ENCODE measurements at places on chromosomes 6 and 20.

DNA sequence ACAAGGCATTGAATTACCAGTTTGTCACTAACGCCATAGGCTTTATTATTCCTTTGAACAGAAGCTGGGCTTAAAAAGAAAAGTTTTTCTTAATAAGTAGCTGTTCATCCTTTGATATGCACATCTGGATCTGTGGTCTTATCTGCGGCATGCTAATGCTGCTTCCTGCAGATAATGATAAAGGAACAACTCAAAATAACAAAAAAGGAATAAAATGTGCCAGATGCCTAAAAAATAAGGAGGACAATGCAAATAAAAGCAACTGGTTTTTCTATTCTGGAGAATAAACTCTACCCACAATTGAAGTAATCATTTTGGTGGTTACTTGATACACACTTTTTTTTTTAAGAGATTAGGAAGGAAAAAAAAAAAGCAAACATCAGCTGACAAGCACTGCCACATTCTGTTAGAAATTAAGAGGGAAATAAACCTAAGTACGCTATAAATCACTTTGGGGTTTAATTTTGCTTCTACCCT is 156.8 kb upstream of the SALL4 start:
- no peak for DNase-seq

- no peak for DNase-seq
Observed at GRCh38 chr6:47135772-47136171, 93.6 kb upstream of the ADGRF1 start.

DNA sequence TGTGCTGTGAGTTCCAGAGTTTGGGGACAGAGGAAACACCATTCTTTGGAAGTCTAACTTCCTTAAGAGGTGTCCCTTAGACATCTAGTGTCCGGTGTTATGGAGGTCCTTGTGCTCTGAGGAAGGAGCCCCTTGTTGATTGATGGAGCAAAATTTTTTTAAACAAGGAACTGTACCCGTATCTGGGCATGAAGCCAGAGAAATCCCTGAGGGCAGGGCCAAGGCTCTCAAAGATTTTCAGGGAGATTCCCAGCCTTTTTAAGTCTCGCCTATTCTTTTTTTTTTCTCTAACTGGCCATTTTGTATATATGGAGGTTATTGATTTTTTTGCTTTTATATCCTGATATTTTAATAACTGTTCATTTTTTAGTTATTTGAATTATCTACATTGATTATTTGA is 45.9 kb downstream of the TRIM38 start:
- DNase-seq: peak; percentile 13

DNA sequence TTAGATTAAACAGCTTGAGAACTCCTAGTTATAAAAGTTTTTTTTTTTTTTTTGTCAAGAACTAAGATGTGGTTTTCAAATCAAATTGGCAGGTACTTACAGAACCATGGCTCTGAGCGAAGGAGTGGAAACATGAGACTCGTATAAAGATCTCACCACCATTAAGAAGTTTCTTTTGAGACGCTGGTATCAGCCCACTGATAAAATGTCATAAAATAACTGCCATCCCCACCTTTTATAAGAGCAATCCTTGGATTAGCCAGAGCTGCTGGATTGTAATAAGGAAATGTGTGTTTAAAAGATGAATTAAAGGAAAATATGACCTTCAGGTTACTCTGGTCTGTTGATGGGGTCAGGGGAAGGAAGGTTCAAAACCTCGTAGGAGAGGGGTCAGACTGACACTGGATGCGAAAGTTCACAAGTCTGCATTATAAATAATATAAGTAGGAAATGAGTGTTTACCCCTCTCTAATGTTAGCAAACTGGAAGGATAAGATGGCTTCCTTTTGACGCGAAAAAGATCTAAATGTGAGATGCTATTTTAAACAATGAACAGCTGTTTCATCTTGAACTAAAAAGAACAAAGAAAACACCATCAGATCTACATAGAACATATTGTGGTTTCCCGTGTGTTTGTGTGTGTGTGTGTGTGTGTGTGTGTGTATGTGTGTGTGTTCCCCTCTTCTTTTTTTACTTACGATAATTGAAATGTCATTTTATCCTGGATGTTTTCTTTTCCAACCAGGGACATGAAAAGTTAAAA is 386.8 kb upstream of the JAG1 start:
- no peak for DNase-seq

GRCh38 chr6:150280703-150281102 is 88.1 kb upstream of the IYD start:
- peak; percentile 42 for DNase-seq

- DNase-seq: no peak
Observed at GRCh38 chr20:61345656-61346055, 93.6 kb downstream of the CDH4 start.

DNA sequence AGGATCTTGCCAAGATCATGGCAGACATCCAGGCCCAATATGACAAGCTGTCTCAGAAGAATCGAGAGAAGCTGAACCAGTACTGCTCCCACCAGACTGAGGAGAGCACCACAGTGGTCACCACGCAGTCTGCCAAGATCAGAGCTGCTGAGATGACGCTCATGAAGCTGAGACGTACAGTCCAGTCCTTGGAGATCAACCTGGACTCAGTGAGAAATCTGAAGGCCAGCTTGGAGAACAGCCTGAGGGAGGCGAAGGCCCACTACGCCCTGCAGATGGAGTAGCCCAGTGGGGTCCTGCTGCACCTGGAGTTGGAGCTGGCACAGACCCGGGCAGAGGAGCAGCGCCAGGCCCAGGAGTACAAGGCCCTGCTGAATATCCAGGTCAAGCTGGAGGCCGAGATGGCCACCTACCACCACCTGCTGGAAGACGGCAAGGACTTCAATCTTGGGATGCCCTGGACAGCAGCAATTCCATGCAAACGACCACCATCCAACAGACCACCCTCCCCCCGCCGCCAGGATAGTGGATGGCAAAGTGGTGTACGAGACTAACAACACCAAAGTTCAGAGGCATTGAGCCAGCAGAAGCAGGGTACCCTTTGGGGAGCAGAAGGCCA is 44.7 kb upstream of the GRM4 start:
- no peak for DNase-seq

DNA sequence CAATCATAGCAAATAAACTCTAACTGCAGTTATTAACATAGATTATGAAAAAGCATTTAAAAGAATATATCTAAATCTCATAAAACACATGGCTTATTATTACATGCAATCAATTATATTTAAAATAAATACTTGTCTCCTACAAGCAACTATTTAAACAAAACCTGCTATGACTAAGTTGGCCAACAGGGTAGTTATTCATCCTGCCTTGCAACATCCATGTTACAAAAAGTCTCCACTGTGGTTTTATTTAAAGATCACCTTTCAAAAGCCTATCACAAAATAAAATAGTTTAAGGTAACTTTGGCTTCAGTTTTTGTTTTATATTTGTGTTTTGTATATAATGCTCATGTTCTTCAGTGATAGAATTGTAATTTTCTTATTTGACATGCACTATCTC is 1127.0 kb upstream of the MAP3K7 start:
- DNase-seq: no peak

DNA sequence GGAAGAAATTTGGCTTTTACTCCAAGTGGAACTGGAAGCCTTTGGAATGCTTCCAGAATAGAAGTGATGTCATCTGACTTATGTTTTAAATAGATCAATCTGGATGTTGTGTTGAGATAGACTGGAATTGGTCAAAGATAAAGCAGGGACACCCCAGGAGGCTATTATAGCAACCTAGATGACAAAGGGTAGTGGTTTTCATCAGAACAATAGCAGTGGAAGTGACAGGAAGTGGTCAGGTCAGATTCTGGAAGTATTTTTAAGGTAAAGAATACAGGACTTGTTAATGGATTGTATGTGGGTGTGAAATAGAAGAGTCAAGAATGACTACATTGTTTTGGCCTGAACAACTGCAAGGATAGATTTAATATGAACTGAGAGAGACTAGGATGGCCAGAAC is 191.4 kb downstream of the ADGRB3 start:
- DNase-seq: no peak

DNA sequence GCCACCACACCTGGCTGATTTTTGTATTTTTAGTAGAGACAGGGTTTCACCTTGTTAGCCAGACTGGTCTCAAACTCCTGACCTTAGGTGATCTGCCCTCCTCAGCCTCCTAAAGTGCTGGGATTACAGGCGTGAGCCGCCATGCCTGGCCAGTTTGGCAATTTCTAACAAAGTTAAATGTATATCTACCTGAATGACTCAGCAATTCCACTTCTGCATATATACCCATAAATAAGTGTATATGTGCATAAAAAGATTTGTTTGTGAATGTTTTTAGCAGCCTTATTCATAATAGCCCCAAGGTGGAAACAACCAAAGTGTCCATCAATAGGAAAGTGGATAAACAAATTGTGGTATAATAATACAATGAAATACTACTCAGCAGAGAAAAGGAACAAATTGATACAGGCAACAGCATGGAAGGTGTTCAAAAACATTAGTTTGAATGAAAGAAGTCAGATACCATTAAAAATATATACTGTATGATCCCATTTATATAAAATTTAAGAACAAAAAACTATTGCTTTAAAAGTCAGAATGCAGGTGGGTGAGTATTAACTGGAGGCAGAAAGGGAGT is 44.3 kb upstream of the KIF13A start:
- DNase-seq: no peak

DNA sequence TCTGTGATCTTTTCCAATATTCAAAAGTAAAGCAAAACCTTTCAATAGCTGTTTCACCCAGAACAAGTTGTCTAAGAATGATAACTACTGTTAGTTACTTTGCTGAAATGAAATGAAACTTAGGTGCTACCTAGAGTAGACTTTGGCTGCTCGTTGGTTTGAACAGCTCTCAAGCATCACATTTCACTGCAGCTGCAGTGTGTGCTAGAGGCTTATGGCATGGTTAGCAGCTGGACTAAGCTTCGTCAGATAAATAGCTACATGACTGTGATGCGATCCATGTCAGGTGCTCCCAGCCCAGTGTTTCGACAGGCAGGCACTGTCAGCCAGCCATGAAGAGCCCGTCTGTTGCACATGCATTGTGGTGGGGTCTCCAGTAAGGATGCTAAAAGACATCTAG is 201.1 kb downstream of the TFAP2B start:
- no peak for DNase-seq

- peak; percentile 33 for DNase-seq
Observed at GRCh38 chr20:35901678-35902544, 52.4 kb downstream of the SCAND1 start.

- DNase-seq: no peak
Observed at GRCh38 chr6:79862126-79862525, 85.2 kb downstream of the ELOVL4 start.

DNA sequence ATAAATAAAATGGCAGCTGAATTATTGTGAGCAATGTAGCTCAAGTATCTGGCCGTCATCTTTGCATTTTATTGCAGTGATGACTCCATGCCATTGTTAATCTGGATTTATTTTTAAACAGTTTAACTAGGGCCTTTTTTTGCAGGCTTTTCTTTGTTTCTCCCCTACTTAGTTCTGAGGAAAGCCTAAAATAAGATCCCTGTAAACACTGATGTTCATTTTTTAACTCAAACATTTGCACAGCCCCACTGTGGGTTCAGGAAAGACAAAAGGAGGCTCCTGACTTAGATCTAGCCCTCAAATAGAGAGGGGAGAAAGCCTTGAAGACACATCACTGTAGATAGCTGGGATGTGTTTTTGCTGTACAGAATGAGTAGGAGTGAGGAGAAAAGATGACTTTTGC is 69.2 kb downstream of the PLEKHG1 start:
- no peak for DNase-seq

DNA sequence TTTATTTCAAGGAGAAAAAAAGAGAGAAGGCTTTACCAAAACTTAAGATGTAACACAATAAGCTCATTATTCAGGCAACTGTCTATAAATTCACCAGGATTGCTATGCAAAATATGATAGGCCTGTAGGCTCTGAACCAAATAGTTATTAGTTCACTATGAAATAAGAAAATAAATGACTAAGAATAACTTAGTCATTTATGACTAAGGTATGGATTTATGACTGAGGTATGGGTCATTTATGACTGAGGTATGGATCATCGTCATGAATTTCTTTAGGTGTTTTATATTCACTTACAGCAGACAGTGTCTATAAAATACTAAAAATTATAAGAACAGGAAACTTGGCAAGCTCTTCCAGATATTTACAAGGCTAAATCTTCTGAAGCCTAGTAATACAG is 52.1 kb upstream of the SNX9 start:
- no peak for DNase-seq

DNA sequence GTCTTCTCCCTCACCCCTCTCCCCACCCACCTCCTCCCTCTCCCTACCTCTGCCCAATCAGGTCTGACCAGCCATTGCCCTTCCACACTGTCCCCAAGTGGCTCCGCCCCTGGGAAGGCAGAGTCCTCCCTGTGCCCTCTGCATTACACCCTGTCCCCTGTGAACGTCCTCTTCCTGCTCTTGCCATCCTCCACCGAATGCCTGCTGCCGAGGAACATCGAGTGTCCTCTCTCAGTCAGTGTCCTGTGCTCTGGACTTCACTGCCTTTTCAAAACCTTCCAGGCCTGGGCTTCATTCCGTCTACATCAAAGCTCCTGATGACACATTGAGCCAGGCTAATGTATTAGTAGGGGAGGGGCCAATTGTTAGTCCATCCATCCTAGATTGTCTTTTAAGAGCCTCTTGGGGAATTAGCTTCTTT is 3.3 kb upstream of the PACSIN1 start:
- no peak for DNase-seq

DNA sequence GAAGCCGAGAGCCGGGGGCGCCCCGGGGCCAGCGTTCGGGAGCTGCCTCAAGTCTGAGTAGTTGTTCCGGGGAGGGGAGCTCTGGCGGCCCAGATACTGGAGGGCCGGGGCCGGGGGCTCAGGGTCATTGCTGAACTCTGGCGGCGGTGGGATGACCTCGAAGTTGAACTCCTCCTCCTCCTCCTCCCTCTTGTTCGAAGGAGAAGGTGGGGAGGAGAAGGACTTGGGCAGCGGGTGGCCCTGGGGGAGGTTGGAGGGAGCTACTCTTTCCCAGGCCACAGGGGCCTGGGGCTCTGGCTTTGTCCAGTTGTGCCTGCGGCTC is 37.7 kb downstream of the C6orf132 start:
- no peak for DNase-seq

DNA sequence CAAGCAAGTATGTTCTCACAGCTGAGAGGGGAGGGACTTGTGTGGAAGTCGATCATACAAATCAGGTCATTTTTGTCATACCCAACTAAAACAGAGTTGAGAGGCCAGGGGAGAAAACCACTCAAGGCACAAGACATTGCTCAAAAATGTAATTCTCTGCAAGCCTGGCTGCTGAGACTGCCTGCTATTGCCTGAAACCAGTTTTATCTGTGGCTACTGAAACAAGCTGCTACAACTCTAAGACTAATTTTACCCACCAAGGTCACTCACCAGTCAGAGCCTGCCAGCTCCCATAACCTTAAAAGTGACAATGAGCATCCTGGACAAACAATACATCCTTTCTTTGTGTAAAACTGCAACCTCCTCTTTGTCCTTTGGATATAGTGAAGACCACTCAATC is 54.1 kb upstream of the CST7 start:
- DNase-seq: no peak

Measured in MV-4-11 (cell line).